ENCODE measurements at places on chromosomes 11 and 22.

DNA sequence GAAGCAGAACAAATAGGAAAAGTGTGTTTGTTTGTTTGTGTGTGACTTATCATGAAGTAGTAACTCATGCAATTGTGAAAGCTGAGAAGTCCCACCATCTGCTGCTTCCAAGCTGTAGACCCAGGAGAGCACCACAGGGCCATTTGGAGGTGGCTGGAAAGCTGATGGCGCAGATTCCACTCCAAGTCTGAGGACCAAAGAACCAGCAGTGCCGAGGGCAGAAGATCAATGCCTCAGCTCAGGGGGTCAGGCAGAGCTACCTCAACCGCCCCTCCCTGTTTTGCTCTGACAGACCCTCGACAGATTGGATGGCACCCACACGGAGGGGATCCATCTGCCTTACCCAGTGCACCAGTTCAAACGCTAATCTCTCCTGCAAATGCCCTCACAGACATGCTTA lies 896.2 kb downstream of the BRD1 start:
- DNase-seq, result no peak

DNA sequence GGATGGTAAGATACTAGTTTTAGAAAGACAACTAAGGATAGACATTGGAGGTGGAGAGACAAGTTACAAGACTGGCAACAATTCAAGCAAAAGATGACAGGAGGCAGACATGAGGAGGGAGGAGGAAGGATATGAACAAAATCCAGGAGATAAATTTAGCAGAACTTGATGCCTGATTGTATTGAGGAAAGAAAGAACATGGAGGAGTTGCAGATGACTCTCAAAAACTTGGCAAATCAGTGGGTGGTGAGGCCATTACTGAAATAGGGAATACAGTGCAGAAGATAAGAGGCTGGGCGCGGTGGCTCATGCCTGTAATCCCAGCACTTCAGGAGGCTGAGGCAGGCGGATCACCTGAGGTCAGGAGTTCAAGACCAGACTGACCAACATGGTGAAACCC lies 2.7 kb upstream of the UPB1 start:
- DNase-seq, result no peak

GRCh38 chr11:126277780-126278179 lies 5.1 kb upstream of the TIRAP start:
- DNase-seq, result no peak

GRCh38 chr11:28833670-28834069 lies 725.5 kb downstream of the METTL15 start:
- peak; percentile 82 for DNase-seq

DNA sequence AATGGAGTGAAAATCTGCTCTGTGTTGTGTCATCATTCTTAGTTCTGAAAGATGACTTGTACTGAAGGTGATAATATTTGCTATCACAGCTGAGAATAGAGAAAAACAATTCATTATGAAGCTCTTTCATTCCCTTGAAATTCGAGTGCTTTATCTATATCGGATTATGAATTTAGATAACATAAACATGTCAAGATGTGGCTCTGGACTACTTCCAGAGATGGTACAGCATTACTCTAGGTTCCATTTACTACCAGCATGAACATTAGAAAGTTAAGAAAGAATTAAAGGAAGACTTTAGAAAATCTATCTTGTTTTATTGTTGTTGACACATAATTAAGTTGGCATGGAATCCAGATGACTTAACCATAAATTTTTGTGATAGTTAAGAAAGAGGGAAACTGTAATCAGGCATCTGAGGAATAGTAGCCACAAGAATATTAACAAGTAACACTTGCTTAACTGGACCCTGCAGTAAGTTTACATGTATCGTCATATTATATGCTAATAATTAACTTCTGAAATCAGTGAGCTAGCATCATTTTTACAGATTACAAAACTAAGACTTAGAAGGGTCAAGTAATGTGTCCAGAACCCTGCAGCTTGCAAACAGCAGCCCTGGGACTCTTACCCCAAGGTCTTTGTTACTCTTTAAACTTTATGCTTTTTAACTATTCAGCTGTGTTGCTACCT lies 182.6 kb downstream of the DDX10 start:
- DNase-seq, result no peak

DNA sequence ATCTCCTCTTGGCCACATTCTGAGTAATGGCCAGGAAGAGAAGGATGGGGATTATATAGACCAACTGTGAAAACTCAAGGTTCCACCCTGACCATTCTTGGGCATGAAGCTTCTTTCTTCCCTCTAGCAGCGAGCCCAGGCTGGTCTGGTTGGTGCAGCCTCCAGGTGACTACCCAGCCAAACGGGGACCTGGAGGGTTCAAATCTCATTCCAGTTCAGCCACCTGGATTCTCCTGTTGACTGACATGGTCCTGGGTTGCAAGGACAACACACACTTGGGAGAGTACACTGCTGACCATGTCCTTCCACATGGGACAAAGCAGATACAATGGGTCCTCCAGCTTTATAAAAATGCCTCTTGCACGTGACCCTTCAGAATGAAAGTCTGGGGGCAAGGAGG lies 67.0 kb downstream of the SHANK2 start:
- DNase-seq, result no peak

DNA sequence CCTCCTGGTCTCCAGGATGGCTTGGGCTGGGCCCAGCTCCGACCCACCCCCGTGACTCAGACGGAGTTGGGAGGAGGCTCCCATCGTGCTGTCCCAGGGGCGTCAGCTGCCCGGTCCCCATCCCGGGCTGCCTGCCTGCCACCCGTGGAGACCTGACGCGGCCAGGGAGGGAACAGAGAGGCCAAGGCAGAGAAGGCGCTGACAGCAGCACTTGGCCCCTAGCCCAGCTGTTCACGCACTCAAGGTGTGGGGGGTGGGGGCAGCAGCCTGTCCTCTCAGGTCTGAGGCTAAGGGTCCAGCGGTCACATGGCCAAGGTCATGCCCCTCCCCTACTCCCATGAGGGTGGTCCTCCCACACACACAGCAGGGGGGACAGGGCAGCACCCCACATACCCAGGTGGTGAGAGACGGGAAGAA lies 48.6 kb downstream of the ELFN2 start:
- DNase-seq, result no peak

- no peak for DNase-seq
These were observed 6.8 kb downstream of the ZDHHC8 start for GRCh38 chr22:20138417-20138738.

DNA sequence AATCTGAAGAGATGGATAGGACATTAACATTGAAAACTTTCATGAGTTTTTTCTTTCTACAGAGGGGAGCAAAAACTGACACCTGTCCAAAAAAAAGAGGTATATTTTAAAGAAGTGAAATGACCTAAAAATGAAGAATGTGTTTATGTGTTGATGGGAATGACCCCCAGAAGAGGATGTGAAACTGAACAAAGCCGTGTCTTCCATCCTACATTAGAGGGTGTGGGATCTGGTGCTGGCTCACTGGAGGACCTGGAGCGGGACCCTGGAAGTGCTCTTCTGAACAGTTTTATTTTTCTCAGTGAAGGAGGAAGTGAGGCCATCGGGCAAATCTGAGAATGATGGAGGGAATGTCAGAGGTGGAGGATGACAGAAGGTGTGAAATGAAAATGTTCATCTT lies 470.1 kb downstream of the NTM start:
- DNase-seq, result no peak

DNA sequence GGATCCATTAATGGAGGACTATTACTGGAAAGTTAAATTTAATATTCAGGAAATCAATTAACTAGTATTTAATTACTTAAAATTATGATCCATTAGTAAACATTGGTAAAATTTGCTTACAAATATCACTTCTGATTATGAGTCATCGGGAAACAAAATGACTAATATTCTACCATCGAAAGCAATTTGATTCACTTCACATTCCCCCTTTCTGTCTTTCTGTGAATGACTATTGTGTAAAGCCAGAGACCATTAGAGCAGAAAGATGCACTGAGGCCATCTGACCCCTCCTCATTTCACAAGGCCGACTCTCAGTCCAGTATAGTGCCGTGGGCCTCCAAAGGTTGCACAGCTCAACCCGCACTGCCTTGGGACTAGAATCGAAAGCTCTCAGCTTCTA lies 619.0 kb downstream of the OPCML start:
- no peak for DNase-seq

DNA sequence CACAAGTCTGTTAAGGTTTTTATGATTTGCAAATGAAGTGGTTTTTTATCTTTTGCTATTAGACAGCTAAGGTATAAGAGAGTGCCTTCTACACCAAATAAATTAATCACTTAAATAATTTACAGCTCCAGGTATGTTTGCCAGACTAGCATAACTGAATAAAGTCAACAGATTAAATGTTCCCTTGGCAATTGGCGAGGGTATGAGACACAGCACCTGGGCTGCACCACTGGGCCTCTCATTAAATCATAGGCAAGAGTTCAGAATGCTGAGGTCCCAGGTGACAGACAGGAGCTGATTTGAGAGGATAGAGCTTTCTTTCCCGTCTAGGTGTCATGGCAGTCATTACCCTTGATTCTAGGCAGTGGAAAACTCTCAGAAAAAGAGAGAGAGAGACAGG lies 62.6 kb upstream of the WT1 start:
- no peak for DNase-seq

GRCh38 chr11:121670805-121671282 lies 218.1 kb upstream of the SORL1-AS1 start:
- no peak for DNase-seq

DNA sequence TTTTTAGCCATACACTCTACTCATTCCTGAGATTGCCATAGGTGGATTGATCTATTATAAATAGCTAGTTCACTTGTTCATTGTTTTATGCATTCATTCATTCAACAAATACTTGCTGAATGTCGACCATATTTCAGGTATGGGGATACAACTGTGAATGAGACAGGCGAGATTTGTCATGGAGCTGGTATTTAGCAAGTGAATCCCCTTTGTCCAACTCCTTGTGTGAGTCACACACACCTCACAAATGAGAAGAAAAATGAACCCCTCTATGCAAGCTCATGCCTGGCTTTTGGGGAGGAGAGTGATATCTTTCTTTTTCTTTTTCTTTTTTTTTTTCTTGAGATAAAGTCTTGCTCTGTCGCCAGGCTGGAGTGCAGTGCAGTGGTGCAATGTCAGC lies 1.8 kb upstream of the AMPD3 start:
- DNase-seq, result no peak

DNA sequence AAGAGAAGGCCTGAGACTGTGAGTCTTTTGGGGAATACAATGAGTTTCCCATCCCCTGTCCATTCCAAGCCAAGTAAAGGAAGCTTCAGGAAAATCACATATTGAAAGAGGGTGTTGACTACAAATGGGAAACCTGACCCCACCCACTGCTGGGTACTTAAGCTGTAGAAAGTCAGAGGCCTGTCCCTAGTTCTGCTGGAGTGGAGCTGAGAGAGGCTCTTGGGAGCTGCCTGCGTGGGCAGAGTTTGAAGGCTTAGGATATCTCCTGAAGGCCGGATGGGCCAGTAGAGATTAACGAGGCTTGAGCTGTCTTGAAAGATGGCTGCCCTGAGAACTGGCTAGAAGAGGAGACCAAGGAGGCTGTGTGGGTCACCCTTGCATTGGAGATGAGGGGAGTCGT lies 176.2 kb upstream of the NECTIN1 start:
- DNase-seq, result no peak

- no peak for DNase-seq
These were observed 13.6 kb downstream of the TPCN2 start for GRCh38 chr11:69062169-69062855.

- DNase-seq, result no peak
These were observed 168.8 kb downstream of the BRD1 start for GRCh38 chr22:49658902-49659280.

GRCh38 chr22:41909310-41910049 lies 5.4 kb downstream of the SHISA8 start:
- no peak for DNase-seq

GRCh38 chr11:61474013-61474643 lies 34.4 kb upstream of the LRRC10B start:
- no peak for DNase-seq

GRCh38 chr22:39502109-39502788 lies at the start of gene MIEF1:
Gene MIEF1, plus strand, starts transcription at chr22:39502290. Its CDS starts 9,005 bp downstream, at chr22:39511295.
- DNase-seq, result peak; percentile 89

DNA sequence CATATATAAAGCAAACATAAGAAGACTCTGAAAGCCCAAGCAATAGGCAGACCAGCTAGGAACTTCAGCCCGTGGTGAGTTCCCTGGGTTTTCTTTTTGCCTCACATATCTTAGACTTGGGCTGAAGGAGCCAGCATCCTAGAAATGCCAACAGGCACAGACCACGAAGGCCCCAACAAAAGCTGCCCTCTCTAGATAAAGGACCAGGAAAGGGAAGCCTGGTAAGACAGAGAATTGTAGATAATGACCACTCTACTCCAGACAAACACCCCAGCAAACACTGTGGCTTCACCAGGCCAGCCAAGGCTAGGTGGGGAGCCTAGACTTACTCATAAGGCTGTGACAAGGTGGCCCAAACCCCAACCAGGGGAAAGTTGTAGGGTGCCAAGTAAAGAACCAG lies 11.2 kb downstream of the GAL start:
- no peak for DNase-seq

- DNase-seq, result no peak
These were observed 50.2 kb downstream of the PHF21A start for GRCh38 chr11:46071091-46071490.

DNA sequence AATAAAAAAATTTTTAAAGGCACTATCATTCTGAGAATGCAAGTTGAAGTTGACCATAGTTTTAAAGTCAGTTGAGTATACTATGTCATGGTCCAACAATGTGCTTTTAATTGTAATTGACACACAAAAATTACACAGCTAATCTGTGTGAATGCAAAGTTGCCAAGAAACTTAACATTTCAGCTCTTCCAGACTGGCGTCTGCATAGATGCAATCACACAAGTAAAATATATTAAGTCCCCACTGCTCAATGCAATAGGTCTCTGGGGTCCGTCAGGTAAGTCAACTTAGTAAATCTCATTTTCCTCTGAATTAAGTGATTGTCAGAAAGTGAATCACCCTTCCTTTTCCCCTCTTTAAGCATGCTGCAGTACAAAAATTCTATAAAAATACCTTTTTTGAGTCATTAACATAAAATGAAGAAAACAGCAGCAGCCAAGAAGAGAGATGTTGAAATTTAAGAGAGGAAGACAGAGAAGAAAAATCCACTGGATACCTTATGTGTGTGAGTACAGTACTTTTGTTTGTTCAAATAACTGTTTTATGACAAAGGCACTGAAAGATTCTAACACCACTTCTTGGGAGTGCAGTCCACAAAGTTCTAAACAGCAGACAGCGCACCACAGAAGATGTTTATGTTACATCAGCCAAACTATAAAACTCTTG lies 5.1 kb downstream of the FZD4 start:
- peak; percentile 64 for DNase-seq

GRCh38 chr11:118895093-118896039 lies 11.7 kb downstream of the CXCR5 start:
- no peak for DNase-seq

GRCh38 chr22:27723708-27724107 lies 77.8 kb downstream of the MN1 start:
- no peak for DNase-seq

DNA sequence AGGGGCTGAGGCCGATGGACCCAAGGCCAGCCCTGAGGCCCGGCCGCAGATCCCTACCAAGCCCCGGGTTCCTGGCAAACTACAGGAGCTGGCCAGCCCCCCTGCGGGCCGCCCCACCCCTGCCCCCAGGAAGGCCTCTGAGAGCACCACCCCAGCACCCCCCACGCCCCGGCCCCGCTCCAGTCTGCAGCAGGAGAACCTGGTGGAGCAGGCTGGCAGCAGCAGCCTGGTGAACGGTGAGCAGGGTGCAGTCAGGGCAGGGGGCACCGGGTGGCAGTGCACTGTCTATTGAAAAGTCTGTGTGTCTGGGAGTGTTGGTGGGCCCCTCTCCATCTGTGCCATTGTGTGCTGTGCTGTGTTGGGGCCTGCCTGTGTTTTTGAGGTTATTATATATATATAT lies 16.1 kb downstream of the MICALL1 start:
- no peak for DNase-seq

- no peak for DNase-seq
These were observed 149.9 kb downstream of the PKNOX2 start for GRCh38 chr11:125314276-125315078.

- no peak for DNase-seq
These were observed 51.7 kb downstream of the GRAMD4 start for GRCh38 chr22:46671824-46672432.
